ENCODE measurements at places on chromosomes 5 and 9.

- no peak for DNase-seq
Measured at GRCh38 chr5:138230981-138231589, 18.0 kb upstream of the CDC23 start.

GRCh38 chr9:74865177-74865576, 22.5 kb downstream of the TRPM6 start:
- DNase-seq = peak; percentile 56

DNA sequence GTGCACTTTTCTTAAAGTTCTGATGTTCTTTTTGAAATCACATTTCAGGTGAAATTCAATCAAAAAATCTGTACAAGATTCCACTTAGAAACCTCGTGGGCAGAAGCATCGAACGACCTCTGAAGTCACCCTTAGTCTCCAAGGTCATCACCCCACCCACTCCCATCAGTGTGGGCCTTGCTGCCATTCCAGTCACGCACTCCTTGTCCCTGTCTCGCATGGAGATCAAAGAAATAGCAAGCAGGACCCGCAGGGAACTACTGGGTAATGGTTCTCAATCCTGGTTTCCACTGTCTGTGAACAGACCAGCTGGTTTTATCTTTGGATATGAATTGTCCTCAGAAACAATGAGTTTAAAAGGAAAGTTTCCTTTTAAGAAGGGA, 8.1 kb upstream of the SLC2A8 start:
- no peak for DNase-seq

- DNase-seq = no peak
Measured at GRCh38 chr9:126463426-126463825, 136.8 kb downstream of the MVB12B start.

- peak; percentile 72 for DNase-seq
Measured at GRCh38 chr5:160434022-160434531, 12.4 kb downstream of the PTTG1 start.

DNA sequence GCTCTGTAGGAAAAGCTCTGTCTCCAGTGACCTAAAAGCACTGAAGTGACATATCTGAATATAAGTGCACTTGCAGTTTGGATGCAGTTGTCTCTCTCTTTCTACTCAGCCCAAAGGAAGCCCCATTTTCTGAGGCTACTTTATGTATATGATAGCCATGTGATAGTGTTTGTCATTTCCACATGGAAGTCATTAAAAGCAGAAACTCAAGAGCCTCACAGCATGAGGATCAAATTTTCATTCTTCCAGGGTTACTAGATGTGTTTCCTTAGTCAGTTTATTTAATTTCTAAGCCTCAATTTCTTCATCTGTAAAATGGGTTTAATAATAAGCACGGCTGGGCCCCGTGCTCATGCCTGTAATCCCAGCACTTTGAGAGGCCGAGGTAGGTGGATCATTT, 36.7 kb downstream of the RNF44 start:
- DNase-seq = no peak

DNA sequence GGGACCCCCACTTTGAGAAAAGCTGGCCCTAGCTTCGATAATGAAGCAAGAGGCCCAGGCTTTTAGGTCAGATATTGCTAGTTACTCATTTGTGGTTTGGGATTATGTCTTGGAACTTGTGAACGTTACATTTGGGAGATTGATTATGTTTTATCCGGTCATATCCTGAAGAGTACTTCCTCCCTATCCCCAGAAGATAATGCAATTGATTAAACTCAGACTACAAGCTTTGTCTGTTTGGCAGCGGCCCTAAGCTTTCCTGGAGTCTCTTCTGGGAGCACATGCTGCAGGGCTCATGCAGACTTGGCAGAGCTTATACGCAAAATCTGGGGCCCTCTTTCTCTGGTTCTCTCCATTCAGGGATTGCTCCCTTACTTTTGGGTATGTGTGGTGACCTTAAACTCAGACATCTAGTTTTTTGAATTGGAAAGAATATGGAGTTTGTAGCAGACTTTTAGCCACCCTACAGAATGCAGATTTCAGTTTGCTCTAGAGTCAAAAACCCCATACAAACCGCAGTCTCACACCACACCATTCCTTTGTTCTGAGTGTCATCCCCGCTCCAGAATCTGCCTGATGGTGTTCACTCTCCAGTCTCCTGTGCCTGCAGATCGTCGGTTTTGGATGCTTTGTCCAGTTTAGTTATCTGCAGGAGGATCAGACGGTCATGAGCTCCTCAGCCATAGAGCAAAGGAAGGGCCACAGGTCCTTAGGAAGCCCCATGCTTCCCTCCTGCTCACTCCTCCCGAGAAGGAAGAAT, 449.5 kb upstream of the TRPC7 start:
- no peak for DNase-seq

- no peak for DNase-seq
Measured at GRCh38 chr5:122129306-122129705, at the start of gene ZNF474. TSS of gene ZNF474 (plus strand) at chr5:122129546. CDS start at chr5:122151991, 22,445 bp downstream.

DNA sequence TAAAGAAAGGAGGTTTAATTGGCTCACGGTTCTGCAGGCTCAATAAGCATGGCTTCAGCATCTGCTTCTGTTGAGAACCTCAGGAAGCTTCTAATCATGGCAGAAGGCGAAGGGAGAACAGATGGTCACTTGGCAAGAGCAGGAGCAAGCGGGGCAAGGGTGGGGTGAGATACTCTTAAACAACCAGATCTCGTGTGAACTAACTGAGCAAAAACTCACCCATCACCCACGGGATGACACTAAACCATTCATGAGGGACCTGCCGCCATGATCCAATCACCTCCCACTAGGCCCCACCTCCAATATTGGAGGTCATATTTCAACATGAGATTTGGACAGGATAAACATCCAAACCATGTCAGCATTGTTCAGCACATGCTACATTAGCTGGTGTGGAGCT, 89.1 kb upstream of the HAND1 start:
- DNase-seq = no peak

- DNase-seq = no peak
Measured at GRCh38 chr5:45648744-45649143, 47.4 kb downstream of the HCN1 start.

DNA sequence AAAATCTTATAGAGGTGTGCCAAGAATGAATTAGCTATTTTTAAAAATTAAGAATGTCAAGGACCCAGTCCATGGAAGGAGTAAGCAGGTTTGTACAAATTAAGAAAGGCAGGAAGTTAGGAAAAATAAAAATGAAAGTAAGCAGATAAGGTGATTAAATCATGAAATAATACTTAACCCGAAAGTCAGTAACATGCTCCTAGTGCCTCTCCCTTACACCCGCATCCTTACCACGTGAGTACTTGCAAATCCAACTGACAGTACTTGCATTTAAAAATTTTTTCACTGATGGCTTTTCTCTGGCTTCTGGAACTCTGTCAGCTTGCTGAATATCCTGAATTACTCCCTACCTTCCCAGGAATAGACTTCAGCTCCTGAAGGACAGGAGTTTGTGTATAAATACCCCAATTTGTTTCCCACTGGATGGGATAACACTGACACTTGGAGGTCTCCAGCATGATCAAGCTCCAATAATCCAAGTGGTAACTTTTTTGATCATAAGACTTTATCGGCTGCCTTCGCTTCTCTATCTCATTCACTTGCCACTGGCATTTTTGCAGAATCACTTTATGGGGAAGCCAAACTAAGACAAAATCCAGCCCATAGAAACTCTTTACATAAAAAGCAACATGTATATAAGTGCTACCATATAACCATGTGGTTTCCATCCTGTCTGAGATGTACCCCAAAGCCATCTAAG, 41.6 kb upstream of the RICTOR start:
- DNase-seq = no peak

DNA sequence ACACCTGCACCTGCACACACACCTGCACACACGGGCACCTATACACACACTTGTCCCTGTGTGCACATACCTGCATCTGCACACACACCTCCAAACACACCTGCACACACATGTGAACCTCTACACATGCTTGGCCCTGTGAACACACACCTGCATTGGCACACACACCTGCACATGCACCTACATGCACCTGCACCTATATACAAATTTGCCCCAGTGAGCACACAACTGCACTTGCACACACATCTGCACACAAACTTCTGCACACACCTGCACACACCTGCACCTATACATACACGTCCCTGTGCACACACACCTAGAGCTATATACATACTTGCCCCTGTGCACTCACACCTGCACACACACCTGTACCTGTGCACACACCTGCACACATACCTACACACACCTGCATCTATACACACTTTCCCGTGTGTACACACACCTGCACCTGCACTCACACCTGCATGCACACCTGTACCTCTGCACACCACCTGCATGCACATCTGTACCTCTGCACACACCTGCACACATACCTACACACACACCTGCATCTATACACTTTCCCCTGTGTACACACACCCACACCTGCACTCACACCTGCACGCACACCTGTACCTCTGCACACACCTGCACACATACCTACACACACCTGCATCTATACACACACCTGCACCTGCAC, 21.5 kb upstream of the LPCAT1 start:
- DNase-seq = no peak

GRCh38 chr5:52692039-52692438, 95.7 kb upstream of the ITGA1 start:
- DNase-seq = no peak

GRCh38 chr9:6007770-6008168, 7.7 kb downstream of the RANBP6 start:
- DNase-seq = peak; percentile 71

GRCh38 chr9:133788819-133789717, 50.9 kb upstream of the SARDH start:
- no peak for DNase-seq

- no peak for DNase-seq
Measured at GRCh38 chr9:133059623-133060022, 2.2 kb upstream of the CEL start.

DNA sequence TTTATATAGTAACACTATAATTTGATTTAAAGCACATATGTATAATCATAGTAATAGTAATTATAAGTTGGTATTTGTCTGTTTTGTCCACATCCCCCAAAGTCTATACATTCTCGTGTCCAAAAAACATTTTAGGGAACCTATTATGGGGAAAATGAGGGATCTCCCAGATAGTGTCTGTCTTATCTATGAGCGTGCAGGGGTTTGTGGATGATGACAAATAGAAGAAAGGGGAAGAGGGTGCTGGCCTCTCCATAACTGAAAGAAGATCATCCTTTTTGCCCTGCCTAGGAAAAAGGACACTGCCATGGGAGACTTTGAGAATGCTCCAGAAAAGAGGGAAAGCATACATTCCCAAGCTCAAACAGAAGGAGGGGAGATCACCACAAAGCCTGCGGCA, 45.3 kb downstream of the C5orf22 start:
- no peak for DNase-seq

DNA sequence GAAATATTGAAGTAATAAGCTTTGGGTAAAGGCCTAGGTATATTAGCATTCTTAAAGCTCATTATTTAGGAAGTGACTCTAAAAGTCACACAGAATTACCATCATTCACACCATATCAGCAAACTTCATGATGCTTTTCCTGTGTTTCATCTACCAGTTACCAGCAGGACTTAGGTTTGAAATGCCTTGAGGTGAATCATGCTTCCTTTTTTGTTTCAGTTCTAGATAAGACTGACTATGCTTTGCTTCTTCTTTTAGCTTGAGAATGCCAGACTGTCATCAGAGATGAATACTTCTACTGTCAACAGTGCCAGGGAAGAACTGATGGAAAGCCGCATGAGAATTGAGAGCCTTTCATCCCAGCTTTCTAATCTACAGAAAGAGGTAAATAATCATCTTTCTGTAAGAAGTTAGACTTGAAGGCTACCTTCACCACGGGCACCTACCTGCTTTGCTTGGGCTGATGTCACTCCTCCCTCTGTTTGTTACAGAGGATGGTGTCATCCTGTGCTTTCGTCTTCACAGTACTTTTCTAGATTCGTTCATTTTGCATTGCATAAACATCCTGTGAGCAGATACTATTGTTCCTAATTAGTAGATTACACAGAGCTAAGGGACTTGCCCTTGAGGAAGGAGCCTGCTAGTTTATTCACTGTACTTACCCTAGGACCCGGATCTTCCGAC, 34.7 kb downstream of the LMNB1 start:
- DNase-seq = no peak

DNA sequence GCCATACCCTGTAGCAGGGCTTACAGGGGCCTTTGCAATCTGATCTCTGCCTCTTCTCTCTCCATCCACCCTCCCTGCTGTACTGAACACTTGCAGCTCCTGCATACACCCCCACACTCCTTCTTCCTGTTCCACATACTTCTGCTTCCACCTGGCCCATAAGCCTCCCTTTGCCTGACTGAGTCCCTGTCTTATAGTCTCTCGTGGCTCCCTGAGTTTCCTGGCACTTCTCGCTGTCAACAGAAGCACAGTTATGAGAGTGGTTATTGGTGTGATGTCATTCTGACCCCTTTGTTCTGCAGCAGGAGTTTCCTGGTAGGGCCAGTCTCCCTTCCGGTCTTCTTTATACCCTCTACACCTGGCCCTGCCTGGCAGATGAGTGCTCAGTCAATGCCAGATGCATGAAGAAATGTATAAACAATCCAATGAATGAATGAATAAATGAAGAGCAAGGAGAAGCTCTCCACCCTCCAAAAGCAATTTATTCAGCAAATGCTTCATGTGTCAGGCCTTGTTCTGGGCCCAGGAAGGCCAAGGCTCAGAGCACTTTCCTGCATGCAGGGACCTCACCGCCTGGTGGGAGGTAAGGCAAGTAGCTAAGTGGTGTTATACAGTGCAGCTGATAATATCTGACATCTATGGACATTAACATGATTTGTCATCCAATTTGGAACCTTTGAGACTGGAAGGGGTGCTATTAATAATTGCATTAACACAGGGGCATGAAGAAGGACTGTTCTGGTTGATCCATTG, 20.5 kb upstream of the CSF1R start:
- DNase-seq = no peak

GRCh38 chr9:15079989-15080388, 169.8 kb upstream of the FREM1 start:
- no peak for DNase-seq

DNA sequence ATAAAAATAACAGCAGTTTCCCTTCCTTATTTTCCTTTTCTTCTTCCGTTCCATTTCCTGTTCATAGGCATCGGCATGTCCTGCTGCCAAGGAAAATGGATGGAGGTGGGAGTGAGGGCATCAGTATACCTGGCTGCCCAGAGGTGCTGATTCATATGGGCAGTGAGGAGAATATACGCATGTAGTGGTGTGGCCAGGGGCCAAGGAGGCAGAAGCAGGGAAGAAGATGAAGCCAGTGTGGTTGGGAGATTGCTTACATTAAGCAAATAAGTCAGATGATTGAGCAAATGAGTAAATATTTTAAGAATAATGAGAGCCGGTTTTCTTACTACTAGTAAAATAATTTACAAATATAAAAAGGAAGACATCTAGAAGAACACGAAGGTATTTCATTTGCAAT, 344.9 kb upstream of the PAPPA start:
- DNase-seq = no peak
